ENCODE measurements at places on chromosomes 3 and 15. TPM values are rescaled to one million over a fixed set of nuclear protein-coding genes. Genes with fewer than 3 reads are reported as not detected.

PLA2G4D gene
- total RNA-seq = not detected

LRRC34 gene
- 0.60 TPM for total RNA-seq

RPL39L gene
- total RNA-seq = 6.0 TPM

PAQR5 gene
- 1.2 TPM for total RNA-seq

PPP2R3A gene
- total RNA-seq = 136 TPM

GATA2 gene
- 20.8 TPM for total RNA-seq

KLF13 gene
- total RNA-seq = 49.9 TPM

SLC2A2 gene
- total RNA-seq = not detected

RHO gene
- total RNA-seq = not detected

NRROS gene
- 8.4 TPM for total RNA-seq

DNA sequence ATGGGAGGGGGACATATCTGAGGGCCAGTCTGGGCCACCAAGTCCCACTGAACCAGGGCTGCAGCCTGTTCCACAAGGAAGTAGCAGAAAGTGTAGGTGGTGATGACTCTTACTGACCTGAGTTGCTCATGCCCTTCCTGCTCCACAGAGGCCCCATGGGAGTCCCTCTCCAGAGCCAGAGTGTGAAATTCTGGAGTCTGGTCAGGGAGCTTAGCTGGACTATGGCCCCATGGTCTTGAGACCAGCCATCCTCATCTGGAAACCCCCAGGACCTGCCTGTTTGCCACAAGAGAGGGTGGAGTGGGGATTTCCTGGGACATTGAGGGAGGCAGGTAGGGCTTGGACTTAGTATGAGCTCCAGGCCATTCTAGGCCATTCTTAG lies 3.0 kb downstream of the SPINT1 start:
- no peak overlapping the region for H3K4me3 ChIP-seq
- peaks cover 10% of the 10 kb centered on the region for H3K4me1 ChIP-seq
- H3K36me3 ChIP-seq = no peaks in the 10 kb centered on the region
- no peak for DNase-seq
- no peak overlapping the region for H3K27ac ChIP-seq

DNA sequence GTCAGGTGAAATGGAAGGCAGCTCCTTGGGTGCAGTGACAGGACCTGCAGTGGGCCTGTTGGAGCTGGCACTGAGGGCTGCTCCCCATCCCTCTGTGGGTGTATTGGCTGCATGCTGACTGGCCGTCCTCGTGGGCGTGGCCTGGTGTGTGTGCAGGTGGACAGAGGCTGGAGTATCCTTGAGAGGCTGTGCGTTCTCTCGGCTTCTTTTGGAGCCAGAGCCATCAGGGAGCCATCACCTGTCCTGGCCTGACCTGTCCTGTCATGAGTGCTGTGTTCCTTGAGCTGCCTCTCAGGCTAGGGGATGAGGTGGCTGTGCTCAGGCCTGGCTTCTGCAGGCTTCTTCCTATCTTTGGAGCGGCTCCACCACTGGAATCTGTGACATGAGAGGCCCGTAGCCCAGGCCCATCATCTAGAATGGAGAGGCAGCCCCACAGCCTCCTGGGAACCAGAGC lies 61.5 kb downstream of the APBA2 start:
- no peaks in the 10 kb centered on the region for H3K4me1 ChIP-seq
- DNase-seq = no peak
- no peaks in the 10 kb centered on the region for H3K36me3 ChIP-seq

DNA sequence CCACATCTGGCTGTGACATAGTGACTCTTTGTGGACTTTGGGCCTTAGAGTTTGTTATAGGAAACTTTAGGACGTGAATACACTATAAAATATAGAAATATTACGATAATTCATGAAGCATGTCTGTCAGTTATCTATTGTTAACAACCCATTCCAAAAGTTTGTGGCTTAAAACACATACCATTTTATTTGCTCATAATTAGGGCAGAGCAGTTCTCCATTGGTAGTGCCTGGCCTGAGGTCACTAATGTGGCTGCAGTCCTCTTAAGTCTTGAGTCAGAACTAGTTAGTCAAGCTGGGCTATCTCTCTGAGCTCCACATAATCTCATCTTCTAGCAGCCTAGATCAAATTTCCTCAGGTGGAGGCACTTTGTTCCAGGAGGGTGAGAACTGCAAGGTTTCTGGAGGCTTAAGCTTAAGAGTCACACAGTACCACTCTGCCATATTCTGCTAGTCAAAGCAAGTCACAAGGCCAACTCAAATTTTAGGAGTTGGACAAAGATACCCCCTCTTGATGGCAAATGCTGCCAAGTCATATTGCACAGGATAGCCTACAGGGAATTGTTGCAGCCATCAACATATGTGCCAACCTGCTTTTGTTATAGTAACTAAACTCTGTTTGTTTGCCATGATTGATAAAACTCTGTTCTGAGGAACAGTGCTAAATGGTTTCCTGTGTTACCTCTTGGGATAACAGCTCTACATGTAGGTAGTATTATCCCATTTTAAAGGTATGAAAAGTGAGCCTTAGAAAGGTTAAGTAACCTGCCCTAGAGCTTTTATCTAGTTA lies 8.7 kb downstream of the ATXN7 start:
- H3K4me1 ChIP-seq = peaks cover 10% of the 10 kb centered on the region
- H3K36me3 ChIP-seq = no peaks in the 10 kb centered on the region
- no peak overlapping the region for H3K4me3 ChIP-seq
- H3K27me3 ChIP-seq = no peaks in the 10 kb centered on the region
- no peak overlapping the region for H3K27ac ChIP-seq

DNA sequence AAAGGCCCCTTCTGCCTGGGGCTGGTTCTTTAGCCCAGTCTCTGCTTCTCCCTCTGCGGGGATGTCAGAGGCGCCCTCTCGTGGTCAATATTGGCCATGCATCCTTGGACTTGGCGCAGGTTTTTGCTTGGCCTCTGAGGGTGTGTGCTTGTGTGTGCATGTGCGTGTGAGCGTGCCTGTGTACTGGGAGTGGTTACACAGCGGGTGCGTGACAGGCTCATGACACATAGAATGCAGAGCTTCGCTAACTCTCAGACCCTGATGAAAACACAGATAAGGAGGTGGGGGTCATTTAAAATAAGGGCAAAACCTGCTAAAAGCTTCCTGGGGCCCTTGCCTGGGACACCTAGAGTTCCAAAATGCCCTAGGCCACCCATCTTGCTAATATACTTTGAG lies 160.9 kb downstream of the SMAD6 start:
- H3K27ac ChIP-seq = no peak overlapping the region
- peak; percentile 79 for DNase-seq
- no peak overlapping the region for H3K4me3 ChIP-seq
- peaks cover 6% of the 10 kb centered on the region for H3K4me1 ChIP-seq
- H3K36me3 ChIP-seq = no peaks in the 10 kb centered on the region
- H3K27me3 ChIP-seq = no peaks in the 10 kb centered on the region

DNA sequence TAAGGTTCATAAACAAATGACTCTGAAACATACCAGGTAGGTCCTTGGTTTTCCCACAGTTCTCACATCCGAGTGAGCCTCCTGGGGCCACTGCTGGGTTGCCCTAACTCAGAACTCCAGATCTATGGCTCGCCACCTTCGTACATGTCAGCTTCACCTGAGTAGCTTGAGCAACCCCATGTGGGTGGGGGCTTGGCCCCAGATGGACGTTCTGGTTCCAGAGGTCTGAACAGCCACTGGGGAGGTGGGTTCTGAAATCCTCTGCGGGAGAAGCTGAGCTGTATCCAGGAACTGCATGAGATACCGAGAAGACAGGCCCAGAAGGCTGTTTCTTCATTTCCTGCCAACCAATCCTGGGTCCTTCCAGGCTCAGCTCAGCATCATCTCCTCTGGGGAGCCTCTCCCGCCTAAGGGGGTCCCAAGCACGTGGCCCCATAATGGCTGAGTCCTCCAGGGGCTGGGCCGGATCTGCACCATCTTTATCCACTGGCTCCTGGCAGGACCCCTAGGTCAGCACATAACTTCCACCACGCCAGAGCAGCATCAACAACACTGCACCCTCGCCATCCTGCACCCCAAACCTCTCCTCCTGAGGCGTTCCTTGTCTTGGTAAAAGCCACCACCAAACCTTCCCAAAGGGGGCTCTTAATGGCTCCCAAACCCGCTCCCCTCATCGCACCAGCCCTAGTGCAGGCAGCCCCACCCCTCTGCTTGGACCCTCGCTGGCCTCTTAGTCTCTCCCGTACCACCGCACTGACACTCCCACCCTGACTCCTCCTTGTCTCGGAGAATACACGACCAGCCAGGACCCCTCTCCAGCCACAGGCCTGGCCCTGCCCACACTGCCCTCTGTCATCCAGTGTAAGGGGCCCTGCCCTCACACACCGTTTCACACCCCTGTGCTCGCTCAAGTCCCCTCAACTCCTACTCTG lies 39.8 kb downstream of the PCSK6 start:
- no peak for DNase-seq
- peaks cover 6% of the 10 kb centered on the region for H3K4me1 ChIP-seq
- no peaks in the 10 kb centered on the region for H3K27me3 ChIP-seq
- H3K27ac ChIP-seq = no peak overlapping the region

DNA sequence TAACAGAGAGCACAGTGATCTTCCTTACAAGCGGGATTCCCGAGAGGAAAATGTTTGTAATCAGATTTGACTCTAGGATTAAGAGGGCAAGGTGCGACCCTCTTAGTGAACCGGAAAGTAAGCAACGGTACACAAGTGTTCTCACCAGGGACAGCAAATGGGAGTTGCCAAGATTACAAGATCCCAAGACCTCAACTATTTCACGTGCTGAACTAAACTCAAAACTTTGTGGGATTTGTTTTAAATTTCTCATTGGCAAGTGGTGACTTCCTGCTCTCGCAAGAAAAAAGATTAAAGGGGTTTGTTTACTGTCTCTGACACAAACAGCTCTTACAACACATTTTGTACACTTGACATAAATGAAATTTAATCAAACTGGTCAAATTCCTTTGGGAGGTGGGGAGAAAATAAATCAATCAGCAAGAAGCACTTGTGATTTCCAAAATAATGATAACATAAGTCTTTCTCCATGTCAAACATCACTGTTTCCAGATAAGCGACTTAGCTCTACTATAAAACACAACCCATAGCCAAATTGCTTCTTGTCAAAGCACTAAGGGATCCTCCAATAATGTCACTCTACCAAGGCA lies 2.2 kb upstream of the PGPEP1L start:
- H3K36me3 ChIP-seq = no peaks in the 10 kb centered on the region
- H3K4me3 ChIP-seq = no peak overlapping the region
- H3K4me1 ChIP-seq = no peaks in the 10 kb centered on the region
- no peak for DNase-seq
- no peaks in the 10 kb centered on the region for H3K27me3 ChIP-seq

GRCh38 chr3:12629560-12629959 lies 34.4 kb downstream of the RAF1 start:
- H3K27ac ChIP-seq = peak overlapping the region; percentile 81
- H3K27me3 ChIP-seq = no peaks in the 10 kb centered on the region
- peaks cover 80% of the 10 kb centered on the region for H3K4me1 ChIP-seq
- H3K36me3 ChIP-seq = no peaks in the 10 kb centered on the region
- H3K4me3 ChIP-seq = no peak overlapping the region
- DNase-seq = peak; percentile 57

- no peak overlapping the region for H3K27ac ChIP-seq
- H3K4me1 ChIP-seq = no peaks in the 10 kb centered on the region
- H3K4me3 ChIP-seq = no peak overlapping the region
Measured at GRCh38 chr3:9876991-9877390, 3.1 kb downstream of the CIDEC start.

DNA sequence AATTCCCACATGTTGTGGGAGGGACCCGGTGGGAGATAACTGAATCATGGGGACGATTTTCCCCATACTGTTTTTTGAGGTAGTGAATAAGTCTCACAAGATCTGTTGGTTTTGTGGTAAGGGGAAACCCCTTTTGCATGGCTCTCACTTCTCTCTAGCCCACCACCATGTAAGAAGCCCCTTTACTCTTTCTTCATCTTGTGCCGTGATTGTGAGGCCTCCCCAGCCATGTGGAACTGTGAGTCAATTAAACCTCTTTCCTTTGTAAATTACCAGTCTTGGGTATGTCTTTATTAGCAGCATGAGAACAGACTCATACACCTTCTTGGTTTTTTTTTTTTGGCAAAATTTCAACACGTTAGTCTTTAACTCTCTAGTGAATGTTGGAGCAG lies 18.1 kb downstream of the ARL8B start:
- no peak for DNase-seq
- peaks cover 36% of the 10 kb centered on the region for H3K4me1 ChIP-seq
- H3K4me3 ChIP-seq = no peak overlapping the region
- H3K27me3 ChIP-seq = no peaks in the 10 kb centered on the region

- no peak overlapping the region for H3K4me3 ChIP-seq
- no peak for DNase-seq
- H3K27ac ChIP-seq = no peak overlapping the region
- H3K4me1 ChIP-seq = peaks cover 3% of the 10 kb centered on the region
Measured at GRCh38 chr3:72663429-72663828, 184.8 kb downstream of the SHQ1 start.

- no peaks in the 10 kb centered on the region for H3K36me3 ChIP-seq
- no peak for DNase-seq
- no peak overlapping the region for H3K4me3 ChIP-seq
- no peak overlapping the region for H3K27ac ChIP-seq
Measured at GRCh38 chr15:28934645-28935044, 48.9 kb downstream of the APBA2 start.

GRCh38 chr3:53161820-53162671 lies 1.0 kb downstream of the PRKCD start:
- DNase-seq = peak; percentile 67
- H3K36me3 ChIP-seq = no peaks in the 10 kb centered on the region
- peak overlapping the region; percentile 89 for H3K27ac ChIP-seq
- peak overlapping the region; percentile 90 for H3K4me3 ChIP-seq
- no peaks in the 10 kb centered on the region for H3K27me3 ChIP-seq
- peaks cover 74% of the 10 kb centered on the region for H3K4me1 ChIP-seq

- H3K4me3 ChIP-seq = no peak overlapping the region
- H3K27ac ChIP-seq = no peak overlapping the region
- peaks cover 18% of the 10 kb centered on the region for H3K4me1 ChIP-seq
- H3K27me3 ChIP-seq = no peaks in the 10 kb centered on the region
Measured at GRCh38 chr3:174336784-174337183, 522.4 kb upstream of the NAALADL2 start.

DNA sequence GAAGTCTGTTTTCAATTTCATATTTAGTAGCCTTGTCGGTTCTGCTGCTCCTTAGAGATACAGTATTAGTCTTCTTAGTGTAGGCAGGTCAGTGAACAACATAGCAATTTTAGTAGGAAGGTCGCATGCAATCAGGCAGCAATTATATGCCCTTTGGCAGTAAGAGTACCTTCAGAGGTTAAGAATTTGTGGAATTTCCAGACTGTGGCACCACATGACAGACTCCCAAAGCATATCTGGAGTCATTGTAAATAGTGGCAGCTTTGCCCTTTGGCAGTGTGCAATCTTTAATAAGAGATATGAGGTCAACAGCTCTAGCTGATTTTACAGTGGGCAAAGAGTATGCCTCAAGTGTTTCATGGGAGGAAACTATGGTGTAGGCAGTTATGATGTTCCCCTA lies 1532.5 kb upstream of the CADM2 start:
- H3K4me1 ChIP-seq = no peaks in the 10 kb centered on the region
- no peak overlapping the region for H3K27ac ChIP-seq
- H3K27me3 ChIP-seq = no peaks in the 10 kb centered on the region
- no peak overlapping the region for H3K4me3 ChIP-seq
- no peak for DNase-seq

GRCh38 chr3:84967767-84968581 lies 9.2 kb downstream of the CADM2 start:
- no peaks in the 10 kb centered on the region for H3K4me1 ChIP-seq
- DNase-seq = no peak
- no peak overlapping the region for H3K4me3 ChIP-seq
- H3K27me3 ChIP-seq = no peaks in the 10 kb centered on the region
- H3K36me3 ChIP-seq = no peaks in the 10 kb centered on the region
